ENCODE measurements at places on chromosomes 5 and 9.

DNA sequence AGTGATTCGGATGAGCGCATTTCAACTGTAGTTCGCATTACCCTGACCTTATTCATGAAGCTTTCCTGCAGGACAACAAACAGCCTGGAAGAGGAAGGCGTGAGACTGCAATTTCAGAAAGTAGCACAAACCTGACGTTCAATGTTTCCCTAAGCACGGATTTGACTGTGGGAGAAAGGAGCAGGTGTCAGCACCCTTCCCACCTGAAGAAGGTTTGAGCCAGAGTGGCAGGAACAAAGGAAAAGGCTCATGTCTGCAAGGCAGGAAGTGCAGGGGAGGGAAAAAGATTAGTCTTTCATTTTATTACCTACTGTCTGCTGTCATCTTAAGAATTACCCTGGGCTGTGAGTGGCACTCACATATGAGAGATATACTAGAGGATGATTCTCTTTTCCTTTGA is 114.0 kb downstream of the MED10 start:
- DNase-seq = no peak

DNA sequence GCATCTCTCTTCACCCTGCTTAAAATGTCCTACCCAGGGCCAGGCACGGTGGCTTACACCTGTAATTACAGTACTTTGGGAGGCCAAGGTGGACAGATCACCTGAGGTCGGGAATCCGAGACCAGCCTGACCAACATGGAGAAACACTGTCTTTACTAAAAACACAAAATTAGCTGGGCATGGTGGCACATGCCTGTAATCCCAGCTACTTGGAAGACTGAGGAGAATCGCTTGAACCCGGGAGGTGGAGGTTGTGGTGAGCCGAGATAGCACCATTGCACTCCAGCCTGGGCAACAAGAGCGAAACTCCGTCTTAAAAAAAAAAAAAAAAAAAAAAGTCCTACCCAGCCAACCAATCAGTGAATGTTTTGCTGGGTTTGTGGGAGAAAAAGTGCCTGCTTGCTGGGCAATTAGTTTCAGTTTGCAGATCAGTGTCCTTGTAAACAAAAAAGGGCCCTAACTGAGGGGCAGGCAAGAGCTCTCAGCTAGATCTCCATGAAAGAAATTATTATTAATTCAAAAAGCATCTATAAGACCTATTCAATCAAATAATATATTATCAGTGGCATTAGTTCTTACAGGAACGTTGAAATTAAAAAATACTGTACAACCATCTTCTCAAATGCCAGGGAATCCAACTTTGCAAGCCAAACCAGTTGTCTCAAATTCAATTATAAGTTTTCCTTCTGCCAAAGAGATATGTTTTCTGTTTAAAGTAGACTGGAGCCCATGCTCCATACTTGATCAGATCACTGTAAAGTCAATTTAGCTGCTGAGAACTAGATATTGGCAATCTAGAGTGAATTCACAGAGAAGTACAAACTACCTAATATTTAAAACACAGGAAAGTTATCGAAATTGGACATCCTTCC is 3.9 kb downstream of the MEGF9 start:
- peak; percentile 74 for DNase-seq

DNA sequence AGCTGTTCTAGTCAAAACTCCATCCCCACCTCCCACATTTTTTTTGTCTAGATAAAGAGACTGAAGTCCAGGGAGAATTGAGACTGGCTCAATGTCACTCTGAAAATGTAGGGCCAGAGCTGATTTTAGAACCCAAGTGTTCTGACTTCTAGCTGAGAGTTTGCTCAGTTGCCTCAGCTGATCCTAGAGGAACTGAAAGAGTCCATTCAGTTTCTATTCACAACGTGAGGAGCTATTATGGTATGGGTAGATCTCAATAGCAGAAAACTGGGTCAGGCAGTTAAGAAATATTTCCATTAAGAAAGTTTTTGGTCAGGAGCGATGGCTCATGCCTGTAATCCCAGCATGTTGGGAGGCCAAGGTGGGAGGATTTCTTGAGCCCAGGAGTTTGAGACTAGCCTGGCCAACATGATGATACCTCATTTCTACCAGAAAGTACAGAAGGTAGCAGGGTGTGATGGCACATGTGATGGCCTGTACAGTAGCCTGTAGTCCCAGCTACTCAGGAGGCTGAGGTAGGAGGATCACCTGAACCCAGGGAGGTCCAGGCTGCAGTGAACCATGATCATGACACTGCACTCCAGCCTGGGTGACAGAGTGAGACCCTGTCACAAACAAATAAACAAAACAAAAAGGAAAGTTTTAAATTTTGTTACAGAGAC is 61.7 kb downstream of the GLRA1 start:
- no peak for DNase-seq

DNA sequence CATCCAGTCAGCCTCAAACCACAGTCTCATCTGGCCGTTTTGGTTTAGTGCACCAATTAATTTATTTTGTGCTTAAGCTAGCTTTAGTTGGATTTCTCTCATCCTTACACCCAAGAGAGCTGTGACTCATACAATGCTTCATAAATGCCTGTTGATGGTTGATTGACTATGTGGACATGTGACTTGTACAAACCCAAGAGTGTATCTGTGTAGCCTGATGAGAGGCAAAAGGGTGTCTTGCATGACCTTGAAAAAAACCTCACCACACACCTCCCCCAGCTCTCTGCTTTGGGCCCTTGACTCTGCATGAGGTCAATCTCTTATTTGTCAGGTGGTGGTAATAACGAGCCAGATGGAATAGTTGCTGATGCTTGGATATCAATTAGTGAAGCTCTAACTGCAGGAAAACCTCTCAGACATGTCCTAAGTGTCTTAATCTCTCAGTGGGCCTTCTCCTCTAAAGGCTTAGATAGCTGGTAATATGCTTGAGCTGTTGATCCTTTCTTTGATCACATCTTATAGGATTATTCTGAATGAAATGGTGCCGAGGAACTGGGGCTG is 10.6 kb upstream of the GLRA1 start:
- DNase-seq = peak; percentile 25

DNA sequence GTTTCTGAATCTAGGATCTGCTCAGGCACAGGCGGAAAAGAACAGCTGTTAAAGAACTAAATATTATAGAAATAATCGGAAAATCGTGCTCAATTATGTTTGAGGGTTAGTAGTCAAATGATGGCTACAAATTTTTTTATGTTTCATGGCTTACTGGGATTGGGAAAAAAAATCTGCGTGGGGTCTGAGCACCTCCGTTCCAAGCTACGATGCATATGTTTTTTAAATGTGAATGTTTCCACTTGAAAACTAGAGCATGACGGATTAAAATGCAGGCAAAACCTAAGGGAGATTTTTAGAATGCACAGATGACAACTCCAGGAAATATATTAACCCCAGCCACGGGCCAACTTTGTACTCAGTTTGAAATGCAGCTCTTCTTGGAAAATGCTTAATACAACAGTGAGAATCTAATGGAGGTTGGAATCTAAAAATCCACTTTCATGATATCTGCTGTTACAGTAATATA is 5.3 kb downstream of the OTP start:
- DNase-seq = no peak
